ENCODE measurements at places on chromosomes 2 and 18.

- DNase-seq = no peak
These were observed 345.7 kb downstream of the CYP26B1 start for GRCh38 chr2:71801969-71802368.

- DNase-seq = no peak
These were observed 59.6 kb downstream of the VIL1 start for GRCh38 chr2:218478544-218478943.

GRCh38 chr2:105777031-105777482 is 32.3 kb downstream of the NCK2 start:
- DNase-seq = no peak

DNA sequence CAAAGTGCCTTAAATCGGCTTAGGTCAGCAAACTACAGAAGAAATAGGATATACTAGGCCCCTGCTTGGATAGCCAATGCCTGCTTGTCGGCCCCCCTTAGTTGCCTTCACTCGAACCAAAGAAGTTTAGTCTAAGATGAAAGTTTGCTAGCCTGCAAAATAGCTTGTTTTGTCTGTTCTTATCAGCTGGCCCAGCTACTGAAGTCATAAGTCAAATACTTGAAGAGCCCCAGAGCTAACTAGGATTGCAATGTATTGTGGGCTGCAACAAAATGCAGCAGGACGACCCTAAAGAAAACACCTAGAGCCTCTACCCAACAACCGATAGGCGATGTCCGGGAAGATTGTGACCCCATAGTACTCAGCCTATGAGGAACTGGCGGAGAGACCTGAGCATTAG is 183.5 kb upstream of the HS6ST1 start:
- DNase-seq = no peak

DNA sequence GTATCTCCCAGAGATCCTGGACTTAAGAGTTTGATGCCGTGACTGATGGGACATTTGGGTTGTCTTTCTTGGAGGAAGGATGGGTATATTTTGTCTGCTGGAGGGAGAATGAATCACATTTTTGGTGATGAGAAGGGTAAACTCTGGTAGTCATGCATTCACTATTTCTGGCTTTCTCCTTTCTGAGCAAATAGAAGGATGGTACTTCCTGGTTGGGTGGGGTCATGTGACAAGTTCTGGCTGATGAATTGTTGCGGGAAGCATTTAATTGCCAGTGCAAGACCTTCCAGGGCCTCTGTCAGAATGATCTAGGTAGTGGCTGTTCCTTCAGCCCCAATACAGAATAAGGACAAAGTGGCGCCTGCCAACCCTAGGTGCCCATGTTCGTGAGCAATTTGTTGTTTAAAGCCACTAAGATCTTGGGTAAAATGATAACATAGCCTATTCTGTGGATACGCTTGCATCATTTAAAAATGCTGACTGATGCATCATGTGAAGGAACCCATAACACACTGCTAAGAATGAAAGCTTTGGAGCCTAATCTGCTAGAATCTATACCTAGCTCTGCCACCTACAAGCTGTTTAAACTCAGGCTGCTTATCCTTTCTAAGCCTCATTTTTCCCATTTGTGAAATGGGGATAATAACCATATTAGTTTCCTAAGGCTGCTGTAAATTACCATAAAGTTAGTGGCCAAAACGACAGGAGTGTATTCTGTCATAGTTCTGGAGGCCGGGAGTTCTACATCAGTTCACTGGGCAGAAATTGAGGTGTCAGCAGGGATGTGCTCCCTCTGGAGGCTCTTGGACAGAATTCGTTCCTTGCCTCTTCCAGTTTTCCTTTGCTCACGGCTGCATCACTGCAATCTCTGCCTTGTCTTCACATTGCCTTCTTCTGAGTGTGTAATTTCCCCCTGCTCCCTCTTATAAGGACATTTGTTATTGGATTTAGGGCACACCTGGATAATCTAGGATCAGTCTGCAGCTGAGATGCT is 281.3 kb downstream of the AGPS start:
- DNase-seq = no peak

GRCh38 chr2:216179015-216179414 is 69.9 kb downstream of the XRCC5 start:
- no peak for DNase-seq

- DNase-seq = no peak
These were observed 242.4 kb upstream of the SLC39A10 start for GRCh38 chr2:195414537-195415100.

DNA sequence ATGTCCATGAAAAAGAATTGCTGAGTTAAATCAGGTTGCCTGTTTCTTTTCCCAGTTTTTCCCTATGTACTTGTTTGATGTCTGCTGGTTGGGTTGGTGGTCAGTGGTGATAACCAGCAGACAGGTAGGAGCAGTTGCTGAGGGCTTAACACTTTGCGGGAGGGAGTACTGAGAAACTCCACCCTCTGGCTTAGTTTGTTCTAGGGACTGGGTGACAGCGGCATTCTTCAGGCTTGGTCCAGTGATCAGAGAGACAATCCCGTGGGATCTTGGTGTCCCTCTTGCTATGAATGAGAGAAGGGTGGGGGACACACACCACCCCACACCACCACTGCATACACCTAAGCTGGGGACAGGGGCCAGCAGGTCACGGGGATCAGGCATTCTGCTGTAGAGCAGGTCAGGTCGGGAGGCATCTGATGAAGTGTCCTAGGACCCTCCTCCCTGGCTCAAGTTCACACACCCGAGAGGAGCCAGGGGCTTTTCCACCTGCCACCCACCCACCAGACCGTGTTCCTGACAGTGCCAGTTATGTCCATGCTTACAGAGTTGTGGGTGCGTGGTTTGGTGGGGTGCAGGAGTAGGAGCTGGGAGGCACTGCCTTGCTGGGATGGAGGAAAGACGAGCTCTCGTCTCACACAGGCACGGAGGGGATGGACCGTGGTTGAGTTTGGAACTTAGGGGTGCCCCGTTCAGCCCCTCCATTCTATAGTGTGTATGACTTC is 21.3 kb upstream of the ALLC start:
- no peak for DNase-seq

DNA sequence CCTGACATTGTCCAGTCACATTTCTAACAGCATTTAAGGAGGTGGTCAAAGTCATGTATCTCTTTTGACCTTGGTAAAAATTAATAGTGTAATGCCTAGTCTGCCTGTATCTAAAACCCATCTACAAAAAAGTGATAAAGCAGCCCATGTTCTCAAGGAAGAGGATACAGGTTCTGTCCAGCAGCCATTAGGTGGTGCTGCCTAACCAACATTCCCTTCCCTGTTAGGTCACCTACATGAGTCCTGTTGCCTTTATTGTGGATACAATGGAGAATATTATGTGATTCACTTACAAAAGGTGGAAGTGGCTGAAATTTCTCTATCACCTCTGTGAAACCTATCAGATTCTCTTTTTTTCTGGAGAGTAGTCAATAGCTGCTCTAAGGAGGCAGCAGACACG is 52.5 kb downstream of the AQP4 start:
- DNase-seq = no peak

DNA sequence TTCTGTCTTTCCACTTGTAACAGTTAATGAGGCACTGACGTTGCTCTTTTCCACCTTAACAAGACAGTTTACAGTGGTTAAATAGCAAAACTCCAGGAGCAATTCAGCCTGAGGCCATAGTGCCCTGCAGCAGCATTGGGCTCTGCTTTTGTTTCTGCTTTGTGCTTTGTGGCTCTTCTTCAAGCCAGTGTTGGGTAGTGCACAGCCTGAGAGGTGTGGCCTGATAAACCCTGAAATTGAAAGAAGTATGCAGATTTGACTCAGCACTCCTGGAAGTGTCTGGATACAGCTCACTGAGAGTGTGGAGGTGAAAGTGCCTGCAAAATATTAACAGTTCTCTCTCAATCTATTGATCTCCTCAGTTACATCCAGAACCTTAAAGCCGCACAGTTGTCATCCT is 63.0 kb downstream of the STK25 start:
- DNase-seq = peak; percentile 80

- DNase-seq = no peak
These were observed 239.3 kb upstream of the SP5 start for GRCh38 chr2:170475878-170476277.

- DNase-seq = no peak
These were observed 211.9 kb downstream of the HRH4 start for GRCh38 chr18:24672165-24672941.

DNA sequence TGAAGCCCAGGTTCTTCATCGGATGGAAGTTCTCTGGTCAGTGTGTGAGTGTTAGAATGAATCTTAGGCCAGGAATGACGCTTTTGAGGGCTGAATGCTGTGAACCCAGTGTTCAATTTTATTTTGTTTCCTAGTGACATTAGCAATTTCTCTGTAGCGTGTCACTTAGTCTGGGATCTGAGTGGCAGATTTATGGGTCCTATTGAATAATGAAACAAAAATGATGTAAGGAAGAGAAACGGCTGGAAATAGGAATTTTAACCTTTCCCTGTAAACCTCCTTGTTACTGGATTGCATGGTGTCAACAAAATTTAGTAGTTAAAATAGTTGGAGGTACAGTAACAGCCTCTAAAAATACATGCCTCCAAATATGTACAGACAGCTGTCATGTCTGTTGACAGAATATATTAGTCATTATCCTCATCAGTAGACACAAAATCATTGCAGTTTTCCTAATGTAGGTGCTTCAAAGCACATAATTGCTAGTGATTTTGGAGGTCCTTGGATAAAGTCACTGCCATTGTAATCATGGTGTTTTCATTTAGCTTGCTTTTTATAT is 223.8 kb upstream of the SPRED2 start:
- no peak for DNase-seq

DNA sequence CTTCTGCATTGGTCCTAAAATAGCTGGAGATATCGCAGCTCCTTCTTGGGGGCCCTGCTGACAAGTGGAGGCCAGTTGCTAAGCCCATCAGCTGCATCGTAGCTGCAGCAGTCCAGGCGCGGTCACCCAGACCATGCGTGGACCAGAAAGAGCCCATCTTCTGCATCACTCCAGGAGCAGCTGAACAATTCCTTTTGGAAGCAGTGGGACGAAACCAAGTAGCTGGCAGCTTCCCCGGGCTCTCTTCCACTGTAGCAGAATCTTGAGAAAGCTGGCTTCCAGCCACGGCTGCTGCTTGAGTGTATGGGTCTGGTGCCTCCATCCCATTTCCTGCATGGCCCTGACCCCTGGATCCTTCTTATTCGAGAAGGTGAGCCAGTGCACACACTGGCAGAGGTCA is 22.2 kb upstream of the CAB39 start:
- DNase-seq = no peak

- DNase-seq = no peak
These were observed 194.4 kb downstream of the AFF3 start for GRCh38 chr2:99948010-99948409.

GRCh38 chr2:233711312-233712008 is 1.2 kb upstream of the UGT1A5 start:
- DNase-seq = peak; percentile 89

GRCh38 chr2:26481706-26482105 is 3.8 kb upstream of the OTOF start:
- no peak for DNase-seq

DNA sequence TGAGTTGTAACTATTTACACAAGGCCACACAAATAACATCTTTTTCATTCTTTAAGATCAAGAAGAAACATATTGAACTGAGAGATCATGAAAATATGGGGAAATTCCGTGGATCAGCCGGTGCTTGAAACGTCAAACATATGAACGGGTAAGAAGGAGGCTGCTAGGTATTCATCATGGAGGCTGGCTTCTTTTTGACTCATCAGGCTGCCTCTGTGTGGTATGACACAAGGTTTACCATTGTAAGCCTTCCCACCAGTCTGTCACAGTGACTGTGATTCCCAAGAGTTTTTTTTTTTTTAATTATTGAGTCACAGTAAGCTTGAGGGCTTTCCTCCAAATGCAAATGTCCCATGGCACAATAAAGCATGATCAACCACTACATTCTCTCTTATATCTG is 506.9 kb downstream of the BCL11A start:
- no peak for DNase-seq

GRCh38 chr2:61677942-61678341 is 139.8 kb upstream of the XPO1 start:
- no peak for DNase-seq

GRCh38 chr2:181124497-181124896 is 144.1 kb downstream of the UBE2E3 start:
- DNase-seq = peak; percentile 66

DNA sequence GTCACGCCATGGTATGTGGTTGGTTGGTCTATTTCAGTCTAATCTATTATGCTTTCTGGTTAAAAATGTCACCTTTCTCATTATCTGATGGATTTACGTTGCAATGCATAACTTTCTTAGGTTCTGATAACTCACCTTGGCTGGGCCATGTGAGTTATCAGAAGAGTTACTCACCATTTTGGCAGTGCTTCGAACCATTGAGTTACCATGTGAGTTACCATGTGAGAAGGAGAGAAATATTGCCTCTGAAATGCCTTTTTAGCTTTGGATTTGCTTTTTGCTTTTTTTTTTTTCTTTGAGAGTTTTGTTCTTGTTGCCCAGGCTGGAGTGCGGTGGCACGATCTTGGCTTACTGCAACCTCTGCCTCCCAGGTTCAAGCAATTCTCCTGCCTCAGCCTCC is 1.6 kb downstream of the SMARCAL1 start:
- no peak for DNase-seq

- DNase-seq = no peak
These were observed 84.2 kb upstream of the LYPD6 start for GRCh38 chr2:149246186-149246585.

GRCh38 chr2:21037671-21038108 is 6.2 kb downstream of the APOB start:
- no peak for DNase-seq

DNA sequence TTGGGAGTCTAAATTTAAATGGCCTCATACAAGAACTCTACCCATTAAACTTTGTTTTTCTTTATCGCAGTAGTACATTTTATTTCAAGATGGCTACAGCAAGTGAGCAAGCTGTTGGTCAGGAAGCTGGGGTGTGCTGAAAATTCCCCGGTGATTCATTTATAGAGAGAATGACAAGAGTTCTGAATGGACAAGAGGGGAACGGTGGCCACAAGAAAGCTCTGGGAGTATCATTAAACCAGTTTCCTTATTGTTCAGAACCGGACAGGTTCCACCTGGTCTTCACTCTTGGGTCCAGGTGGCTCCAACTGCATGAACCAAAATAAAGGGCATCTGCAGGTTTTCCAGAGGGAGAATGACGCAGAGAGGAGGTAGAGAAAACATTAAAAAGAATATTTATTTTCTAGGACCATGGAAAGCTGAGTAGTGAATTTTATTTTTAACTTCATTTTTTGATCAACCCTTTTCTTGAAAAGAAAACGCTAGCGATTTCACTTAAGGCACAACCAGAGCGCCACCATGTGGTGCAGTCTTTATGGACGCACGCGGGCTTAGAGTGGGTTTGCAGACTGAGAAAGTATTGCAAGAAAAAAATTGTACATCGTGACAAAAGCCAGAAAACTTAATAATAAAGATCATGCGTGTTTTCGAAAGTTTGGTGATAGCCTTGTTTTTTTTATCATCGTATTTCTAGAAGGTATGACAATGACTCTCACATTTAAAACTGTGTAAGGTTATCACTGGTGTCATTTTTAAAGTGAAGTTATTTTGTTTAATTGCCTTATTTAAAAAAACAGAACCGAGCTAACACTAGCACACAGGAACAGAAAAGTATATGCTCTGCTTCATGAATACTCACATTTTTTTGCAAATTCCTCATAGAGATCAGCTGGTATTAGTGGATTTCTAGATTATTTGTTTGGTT is 97.9 kb upstream of the NOL4 start:
- peak; percentile 58 for DNase-seq

Data from activated CD4-positive, alpha-beta T cell treated with anti-CD3 and anti-CD28 coated beads, Interleukin-2, amount 10 ng/mL, durations not matched to agents 24 days and 14 days (primary cell).